ENCODE measurements at places on chromosomes 16 and 17.

- DNase-seq: no peak
Measured at GRCh38 chr17:78340183-78340955, 19.5 kb downstream of the SOCS3 start.

GRCh38 chr17:5330981-5331380 lies 48.9 kb downstream of the RABEP1 start:
- no peak for DNase-seq

- peak; percentile 52 for DNase-seq
Measured at GRCh38 chr17:76585649-76586593, at the start of gene ST6GALNAC2. ST6GALNAC2 (minus strand) TSS chr17:76585860; CDS start chr17:76585808, 52 bp downstream.

- no peak for DNase-seq
Measured at GRCh38 chr17:50682938-50683337, 24.8 kb downstream of the ANKRD40 start.

DNA sequence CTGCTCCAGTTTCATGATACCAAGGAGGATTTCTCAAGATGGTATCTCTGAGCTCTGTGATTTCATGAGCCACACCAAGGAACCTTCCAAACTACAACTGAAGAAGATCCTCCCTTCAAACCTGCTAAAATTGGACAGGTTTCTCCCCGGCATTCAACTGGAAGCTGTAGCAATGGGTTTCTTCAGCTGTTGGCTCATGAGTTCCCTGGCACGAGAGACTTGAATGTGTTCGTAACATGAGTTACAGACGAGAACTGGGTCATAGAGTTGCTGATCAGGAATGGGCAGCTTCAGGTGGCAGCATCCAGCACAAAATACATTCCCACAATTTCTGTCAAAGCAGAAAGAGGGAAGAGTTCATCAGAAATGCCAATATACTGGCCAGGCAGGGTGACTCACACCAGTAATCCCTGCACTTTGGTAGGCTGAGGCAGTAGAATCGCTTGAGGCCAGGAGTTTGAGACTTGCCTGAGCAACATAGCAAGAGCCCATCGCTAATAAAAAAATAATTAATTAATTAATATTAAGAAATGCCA lies 3.4 kb upstream of the HSF5 start:
- no peak for DNase-seq

- DNase-seq: no peak
Measured at GRCh38 chr16:19830902-19831560, 53.6 kb downstream of the GPRC5B start.

DNA sequence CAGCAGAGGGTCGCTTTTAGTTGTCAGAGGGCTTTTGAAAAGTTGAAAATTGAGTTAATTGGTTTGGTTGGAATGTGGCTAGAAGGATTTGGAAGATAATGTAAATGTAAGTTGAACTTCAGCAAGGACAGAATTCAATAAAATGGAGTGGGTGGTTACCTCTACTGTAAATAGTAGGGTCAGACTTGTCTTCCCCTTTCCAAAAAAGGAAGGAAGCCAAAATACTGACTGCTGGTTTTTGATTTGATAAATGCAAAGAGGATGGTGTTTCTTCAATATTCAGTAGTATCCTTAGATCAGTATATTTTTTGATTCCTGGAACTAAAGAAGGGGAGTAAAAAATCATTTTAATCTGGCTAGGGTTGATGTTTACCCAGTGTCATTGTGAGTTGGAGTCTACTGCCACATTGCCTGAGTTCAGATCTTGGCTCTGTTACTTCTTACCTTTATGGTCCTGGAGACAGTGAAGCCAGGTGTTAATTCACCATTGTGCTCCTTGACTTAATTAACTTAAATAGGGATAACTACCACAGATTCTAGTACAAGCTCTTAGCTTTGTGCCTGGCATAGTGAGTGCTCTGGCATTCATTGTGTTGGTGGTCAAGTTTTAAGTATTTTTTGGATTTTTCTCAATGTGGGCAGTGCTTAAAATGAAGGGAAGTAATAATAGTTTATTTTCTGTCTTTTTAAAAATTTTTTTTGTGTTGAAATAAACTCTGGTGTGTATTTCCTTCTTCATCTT lies 4.4 kb downstream of the HAPSTR1 start:
- no peak for DNase-seq

GRCh38 chr17:6240001-6240400 lies 169.8 kb downstream of the WSCD1 start:
- DNase-seq: no peak

DNA sequence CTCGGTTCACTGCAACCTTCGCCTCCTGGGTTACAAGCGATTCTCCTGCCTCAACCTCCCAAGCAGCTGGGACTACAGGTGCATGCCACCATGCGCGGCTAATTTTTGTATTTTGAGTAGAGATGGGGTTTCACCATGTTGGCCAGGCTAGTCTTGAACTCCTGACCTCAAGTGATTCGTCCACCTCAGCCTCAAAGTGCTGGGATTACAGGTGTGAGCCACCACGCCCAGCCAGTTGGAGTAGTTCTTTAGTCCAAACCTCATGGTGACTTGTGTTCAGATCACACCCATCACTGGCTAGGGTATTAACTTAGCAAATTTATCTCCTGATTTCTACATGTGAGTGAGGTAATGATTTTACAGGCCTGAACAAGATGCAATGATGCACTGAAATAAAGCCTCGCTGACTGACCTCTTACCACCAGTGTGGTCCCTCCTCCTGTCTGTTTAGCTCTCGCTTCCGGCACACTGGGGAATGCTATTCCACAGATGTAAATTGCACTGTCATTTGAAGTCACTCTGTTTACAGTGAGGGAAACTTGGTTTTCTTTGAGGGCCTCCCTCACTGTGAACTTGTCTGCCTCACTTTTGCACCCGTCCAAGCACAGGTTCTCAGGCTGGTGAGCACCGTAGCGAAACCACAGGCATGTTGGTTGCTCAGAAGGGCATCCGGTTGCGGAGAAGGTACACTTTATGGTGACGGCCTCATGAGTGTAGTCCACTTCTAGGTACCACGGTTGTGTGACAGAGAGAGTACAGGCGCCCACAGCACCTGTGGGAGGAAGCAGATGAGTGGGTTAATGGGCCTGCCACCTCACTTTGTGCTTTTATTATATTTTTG lies 5.5 kb downstream of the IGSF6 start:
- peak; percentile 42 for DNase-seq

GRCh38 chr17:8941980-8942622 lies 23.4 kb downstream of the PIK3R5 start:
- DNase-seq: no peak

DNA sequence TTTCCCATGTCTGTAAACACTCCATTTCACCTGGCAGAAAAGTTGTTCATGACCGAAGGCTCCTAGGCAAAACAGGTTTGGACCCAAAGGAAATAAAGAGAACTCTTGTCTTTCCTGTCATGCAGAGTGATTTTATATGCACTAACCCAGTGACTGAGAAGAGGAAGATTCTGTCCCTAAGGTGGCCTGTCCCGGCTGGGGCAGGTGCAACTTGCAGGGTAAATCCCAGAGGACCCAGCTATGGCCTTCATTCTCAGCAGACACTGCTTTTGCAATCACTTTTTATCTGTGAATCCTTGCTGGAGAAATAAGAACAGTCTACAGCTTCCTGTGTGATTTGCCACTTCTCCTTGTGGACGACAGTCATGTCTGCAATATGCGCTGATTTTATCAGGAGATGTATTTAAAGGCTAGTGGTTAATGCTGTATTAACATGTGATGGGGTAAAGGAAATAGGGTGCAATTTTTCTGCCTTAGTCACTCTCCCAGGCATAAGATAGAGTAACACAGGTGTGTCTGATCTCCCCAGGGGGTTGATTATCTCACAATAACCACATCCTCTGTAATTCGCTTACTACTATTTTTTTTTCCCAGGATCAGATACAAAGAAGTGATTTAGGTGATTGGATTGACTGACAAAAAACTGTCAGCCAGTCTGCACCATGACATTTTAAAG lies 696.8 kb upstream of the SOX9 start:
- DNase-seq: no peak

DNA sequence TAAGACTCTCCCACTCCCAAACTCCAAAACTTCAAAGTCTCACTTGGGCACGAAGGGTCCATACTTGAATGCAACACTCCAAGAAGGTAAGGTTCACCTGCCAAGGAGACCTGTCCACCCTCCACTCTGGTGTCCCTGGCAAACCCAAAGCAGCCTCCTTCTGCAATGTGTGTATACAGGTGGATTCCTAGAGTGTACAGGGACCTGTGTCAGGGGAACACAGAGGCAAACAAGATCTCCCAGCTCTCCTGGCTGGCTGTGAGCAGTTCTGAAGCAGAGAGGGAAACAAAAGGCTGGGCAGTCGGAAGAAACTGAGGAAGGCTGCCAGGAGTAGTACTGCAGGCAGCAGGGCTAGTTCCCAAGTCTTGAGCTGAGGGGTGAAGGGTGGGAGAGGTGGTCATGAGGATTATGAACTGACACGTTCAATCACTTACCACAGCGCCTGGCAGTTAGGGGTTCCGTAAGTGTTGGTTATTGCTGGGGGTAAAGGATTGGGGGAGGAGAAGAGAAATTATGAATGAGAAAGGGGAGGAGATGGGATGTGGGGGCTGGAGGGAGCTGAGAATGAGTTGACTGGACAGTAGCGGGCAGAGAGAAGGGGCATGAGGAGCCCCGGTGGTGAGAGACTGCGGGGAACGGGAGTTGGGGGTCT lies 795 bp downstream of the KCTD13 start:
- no peak for DNase-seq

DNA sequence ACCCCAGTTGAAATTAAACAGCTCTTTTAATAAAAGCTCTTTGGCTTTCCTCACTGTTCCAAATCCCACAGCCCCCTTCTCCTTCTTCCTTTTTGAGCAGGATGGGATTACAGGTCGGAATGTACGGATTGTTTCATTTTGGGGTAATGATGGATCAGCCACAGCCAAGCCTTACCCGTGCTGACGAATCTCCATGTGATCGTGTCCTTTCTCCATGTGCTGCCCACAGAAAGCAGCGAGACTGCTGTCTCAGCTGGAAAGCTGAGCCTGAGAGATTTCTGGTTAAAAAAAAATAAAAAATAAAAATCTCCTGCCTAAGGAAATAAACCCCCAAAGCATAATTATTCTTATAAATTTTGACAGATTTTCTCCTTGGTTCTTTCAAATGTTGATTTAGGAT lies 276.6 kb downstream of the CPPED1 start:
- no peak for DNase-seq

DNA sequence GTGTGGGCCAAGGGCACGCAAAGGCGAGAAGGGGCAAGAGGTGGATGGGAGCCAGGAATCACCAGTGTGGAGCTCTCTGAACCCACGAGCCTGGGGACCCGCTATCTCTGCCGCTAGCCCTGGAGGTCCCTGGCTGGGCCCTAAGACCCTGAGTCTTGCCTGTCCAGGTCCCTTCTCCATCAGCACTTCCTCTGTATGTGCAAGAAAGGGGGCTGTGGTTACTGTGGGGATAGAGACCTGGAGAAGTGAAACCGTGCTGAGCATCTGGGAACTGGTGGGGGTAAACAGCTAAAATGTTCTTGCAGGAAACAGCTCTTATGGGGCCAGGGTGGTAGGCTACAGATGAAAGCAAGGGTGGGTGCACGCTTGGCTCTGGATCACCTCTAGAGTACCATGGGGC lies 3.1 kb downstream of the SPNS3 start:
- DNase-seq: no peak

DNA sequence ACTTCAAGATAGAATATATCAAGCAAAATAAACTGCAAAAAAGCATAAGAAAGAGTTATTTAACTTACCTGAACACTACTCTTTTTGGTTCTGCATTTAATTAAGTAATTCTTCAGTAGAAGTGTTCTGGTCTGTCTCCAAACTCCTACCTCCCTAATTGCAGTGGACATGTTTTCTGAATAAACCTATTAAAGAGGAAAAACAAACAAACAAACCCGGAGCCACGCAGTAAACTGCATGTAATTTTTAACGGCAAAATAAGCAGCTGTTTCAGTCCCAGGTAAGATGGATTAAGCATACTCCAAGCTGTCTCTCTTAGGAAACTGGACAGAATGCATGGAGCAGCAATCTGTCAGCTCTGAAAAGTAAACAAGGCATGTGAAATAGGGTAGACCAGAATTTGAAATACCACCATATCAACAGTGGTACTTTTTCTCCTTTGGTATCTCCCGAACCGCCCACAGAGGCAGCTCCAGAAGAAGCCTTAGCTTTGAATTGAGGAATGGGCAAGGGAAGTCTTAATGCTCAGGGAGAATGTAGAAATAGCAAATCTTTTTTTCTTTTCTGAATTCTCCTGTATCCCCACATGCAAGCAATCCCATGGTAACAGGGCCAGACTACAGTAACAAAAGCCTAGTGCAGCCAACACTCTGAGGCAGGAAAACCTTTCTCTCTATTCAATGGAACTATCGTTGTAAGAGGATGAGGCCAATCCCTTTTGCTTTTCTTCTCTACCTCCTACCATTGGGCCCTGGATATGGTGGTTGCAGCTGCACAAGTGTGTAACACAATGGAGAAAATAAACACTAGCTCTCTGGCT lies 12.5 kb downstream of the ABCA5 start:
- DNase-seq: no peak

- no peak for DNase-seq
Measured at GRCh38 chr16:84489131-84489530, 15.3 kb downstream of the MEAK7 start.

GRCh38 chr17:77690271-77691161 lies 268.0 kb upstream of the TNRC6C start:
- DNase-seq: no peak

GRCh38 chr17:63973930-63974593 lies 1.3 kb upstream of the SCN4A start:
- no peak for DNase-seq

DNA sequence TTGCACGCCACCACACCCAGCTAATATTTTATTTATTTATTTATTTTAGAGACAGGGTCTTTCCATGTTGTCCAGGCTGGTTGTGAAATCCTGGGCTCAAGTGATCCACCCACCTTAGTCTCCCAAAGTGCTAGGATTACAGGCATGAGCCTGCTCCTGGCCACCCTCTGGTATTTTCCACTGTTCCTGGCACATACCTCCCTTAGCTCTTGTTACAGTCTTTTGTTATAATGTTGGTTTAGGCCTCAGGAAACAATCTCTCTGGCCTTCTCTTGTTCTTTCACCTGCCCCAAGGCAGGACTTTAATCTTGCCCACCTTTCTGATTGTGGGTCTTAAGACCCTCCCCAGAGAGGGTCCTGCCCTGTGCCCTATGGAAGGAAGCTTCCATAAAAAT lies 3.6 kb upstream of the CYTH1 start:
- DNase-seq: no peak

GRCh38 chr17:76266244-76266938 lies 1.2 kb downstream of the UBALD2 start:
- no peak for DNase-seq

DNA sequence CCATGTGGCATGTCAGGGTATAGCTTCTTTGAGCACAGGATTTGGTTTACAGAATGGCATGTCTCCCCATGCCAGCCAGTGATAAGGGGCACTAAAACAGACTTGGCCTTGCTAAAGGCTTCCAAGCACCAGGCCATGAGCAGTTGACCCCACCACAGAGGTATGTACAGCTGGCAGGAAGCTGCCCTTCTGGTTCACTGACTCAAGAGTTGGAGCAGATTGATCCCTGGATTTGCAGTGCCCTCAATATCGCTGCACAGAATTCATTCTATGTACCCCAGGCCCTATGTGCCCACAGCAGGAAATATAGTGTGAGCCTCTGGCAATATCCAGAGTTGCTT lies 24.3 kb downstream of the HLF start:
- DNase-seq: no peak

- peak; percentile 67 for DNase-seq
Measured at GRCh38 chr17:77429969-77430752, 289.4 kb downstream of the SEC14L1 start.

- no peak for DNase-seq
Measured at GRCh38 chr16:74720579-74720978, 19.9 kb upstream of the MLKL start.

All from activated B cell treated with CpG ODN at 0.5 μM for 24 hours (primary cell).